ENCODE measurements at places on chromosomes 1 and 21.

GRCh38 chr1:236419502-236419901 lies 25.4 kb downstream of the EDARADD start:
- DNase-seq, result no peak

GRCh38 chr1:168735974-168736373 lies 7.0 kb upstream of the DPT start:
- DNase-seq, result no peak

DNA sequence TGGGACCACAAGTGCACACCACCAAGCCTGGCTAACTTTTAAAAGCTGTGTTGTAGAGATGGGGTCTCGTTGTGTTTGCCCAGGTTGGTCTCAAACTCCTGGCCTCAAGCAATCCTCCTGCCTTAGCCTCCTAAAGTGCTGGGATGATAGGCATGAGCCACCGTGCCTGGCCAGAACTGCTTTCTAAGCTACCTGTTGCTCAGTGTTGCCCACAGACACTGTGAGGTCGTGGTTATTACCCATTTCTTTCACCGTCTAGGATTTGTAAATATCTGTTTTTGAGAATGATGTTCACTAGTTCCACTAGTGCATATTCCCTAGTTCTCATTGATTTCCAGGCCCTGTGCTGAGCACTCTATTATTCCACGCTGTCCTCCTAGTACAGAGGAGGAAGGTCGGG lies 51.4 kb upstream of the FAM89A start:
- no peak for DNase-seq

DNA sequence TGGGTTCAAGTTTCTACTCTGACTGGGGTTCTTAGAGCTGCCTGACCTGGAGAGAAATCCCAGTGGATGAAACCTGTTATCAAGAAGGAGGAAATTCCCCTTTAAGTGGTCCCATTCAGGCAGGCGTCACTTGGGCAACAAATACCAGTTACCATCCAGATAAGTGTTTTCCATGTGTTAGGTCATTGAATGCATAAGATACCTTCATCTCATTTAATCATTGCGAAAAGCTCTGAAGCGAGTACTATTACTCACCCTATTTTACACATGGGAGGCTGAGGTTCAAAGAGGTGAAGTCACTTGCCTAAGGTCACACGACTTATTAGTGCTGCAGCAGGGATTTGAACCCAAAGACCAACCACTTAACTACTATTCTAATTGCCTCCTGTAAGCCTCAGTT lies 45.5 kb upstream of the RPL11 start:
- DNase-seq, result peak; percentile 39

- no peak for DNase-seq
Measured at GRCh38 chr1:159932296-159933285, 7.3 kb upstream of the TAGLN2 start.

DNA sequence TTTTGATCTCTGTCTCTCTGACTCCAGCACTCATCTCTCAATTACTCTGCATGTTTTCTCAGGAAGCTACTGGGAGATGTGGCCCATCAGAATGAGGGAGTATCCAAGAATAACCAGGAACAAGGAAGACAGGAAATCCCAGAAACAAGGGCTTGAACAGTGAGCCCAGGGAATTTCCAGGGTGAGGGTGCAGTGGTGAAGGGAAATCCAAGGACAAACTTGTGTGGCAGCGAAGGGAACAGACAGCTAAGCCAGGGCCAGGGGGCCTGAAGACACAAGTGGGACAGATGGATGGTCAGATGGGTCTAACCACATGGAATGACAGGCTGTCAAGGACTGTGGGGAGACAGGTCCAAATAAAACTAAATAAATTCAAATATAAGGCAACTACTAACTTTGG lies 121.8 kb upstream of the ERRFI1 start:
- DNase-seq, result no peak

DNA sequence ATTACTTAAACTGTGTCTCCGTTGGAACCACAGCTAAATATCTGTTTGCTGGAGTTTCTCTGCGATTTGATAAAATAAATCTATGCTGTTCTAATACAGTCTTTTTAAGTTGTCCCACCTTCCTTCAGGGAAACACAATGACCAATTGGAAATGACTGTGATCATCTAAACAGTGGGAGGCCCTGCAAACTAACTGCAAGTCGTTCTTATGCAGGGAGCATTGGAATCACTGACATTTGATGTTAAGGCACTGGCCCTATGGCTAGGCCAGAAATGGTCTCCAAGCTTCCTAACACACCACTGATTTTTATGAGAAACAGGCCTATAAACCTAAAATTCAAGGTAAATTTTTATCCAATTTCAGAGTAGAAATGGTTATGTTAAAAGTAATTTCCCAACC lies 645.2 kb downstream of the LMO4 start:
- DNase-seq, result no peak

- no peak for DNase-seq
Measured at GRCh38 chr1:168273575-168273974, 7.1 kb upstream of the TBX19 start.

GRCh38 chr1:230390371-230390770 lies 35.8 kb downstream of the PGBD5 start:
- DNase-seq, result no peak

DNA sequence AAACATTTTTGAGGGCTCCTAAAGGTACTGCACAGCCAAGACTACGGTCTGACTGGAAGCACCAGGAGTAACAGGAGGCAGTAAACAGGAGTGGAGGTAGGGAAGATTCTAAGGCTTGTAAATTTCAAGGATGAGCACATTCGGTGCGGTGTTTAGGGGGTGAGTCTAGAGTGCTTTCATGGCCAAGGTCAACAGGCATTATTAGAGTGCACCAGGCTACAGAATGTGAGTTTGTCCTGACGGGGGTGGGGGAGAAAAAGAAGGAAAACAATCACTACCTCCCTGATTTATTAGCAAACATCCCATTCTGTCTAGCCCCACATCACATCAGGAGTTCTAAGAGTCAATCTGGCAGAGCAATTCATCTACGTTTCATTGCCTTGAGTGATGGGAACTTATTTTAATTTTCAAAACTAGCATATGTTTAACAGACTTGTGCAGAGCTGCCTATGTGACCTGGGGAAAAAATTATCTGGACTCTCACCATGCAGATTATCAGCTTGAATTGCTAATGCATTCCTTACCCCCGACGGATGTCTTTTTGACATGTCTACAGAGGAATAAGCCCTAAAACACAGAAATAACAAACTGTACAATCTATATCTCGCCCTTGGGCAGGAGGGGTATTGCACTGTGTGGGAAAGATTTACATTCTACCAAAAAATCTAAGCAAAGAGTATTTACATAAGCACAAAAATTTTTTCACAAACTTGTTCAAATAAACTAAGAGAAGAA lies 45.0 kb downstream of the APP start:
- no peak for DNase-seq

Measured in Karpas-422 (cell line).